RPMI8226 (cell line): ENCODE measurements at places on chromosomes 2 and 18.

DNA sequence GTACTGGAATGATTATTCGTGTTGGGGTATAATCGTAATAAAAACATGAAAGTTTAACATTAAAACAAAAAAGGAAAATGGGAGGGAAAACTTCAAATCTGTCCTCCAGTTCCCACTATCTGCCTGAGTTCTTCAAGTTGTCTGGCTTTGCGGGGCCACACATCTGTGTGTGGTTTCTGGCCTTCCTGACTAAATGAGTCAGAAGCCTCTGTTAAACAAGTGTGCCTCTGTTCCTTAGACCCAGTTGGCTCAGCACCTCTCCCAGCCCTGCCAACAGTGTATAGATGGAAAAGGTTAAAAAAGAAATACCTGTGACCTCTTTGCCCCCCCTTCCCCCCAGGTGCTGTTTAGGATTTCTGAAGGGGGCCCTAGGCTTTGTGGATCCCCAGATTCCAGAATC lies 30.2 kb downstream of the XDH start:
- DNase-seq = no peak

DNA sequence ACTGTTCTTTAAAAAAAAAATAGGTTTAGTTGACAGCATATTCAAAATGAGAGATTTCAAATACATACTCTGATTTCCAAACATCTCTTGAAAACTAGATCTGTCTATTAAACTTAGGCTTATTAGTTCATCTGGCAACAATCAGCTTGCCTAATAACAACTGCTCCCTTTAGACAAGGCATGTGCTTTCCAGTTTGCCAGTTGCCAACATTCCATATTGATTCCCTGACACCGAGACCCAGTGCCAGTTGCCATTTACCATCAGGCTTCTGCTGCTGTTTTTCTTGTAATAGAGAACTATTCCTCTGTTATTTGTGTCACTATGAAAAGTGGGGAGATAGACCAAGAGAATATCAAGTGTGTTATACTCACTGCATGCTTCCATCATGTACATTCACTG lies 256.0 kb downstream of the C1D start:
- no peak for DNase-seq

DNA sequence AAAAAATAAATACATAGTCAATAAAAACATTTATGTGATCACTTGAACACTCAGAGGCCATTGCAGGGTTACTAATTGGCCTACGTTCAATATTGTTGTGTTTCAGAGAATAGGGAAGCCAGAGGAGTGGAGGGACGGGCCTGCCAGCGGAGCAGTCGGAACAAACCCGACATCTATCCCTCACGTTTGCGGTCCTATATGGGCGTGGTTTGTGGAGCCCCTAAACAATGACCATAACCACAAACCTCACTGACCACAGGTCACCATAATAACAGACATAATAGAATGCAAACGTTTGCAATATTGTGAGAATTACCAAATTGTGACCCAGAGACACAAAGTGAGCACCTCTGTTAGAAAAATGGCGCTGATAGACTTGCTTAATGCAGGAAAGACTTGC lies 19.5 kb upstream of the ZNF516 start:
- no peak for DNase-seq

GRCh38 chr2:24209389-24210105 lies 34.7 kb downstream of the FAM228A start:
- no peak for DNase-seq

GRCh38 chr2:28321426-28321825 lies 71.2 kb upstream of the FOSL2 start:
- DNase-seq = no peak

DNA sequence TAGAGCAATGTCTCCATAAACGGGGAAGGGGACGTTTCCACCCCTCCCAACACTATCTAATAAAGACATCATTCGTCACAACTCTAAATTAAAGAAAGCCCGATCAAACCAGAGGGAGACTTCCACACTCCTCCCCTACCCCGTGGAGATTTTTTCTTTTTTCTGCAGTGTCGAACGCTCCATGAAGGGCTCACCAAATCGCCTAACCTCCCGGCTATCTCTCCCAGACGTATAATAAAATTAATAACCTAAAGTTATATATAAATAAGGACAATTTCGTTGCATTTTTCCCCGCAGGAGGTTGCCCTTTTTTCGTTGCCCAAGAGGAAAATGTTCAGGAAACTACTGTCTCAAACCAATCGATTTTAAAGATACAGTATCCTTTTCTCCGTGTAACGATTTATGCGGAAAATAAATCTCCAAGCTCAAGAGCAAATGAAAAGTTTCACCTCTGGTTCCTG lies 2.4 kb downstream of the EVX2 start:
- no peak for DNase-seq

DNA sequence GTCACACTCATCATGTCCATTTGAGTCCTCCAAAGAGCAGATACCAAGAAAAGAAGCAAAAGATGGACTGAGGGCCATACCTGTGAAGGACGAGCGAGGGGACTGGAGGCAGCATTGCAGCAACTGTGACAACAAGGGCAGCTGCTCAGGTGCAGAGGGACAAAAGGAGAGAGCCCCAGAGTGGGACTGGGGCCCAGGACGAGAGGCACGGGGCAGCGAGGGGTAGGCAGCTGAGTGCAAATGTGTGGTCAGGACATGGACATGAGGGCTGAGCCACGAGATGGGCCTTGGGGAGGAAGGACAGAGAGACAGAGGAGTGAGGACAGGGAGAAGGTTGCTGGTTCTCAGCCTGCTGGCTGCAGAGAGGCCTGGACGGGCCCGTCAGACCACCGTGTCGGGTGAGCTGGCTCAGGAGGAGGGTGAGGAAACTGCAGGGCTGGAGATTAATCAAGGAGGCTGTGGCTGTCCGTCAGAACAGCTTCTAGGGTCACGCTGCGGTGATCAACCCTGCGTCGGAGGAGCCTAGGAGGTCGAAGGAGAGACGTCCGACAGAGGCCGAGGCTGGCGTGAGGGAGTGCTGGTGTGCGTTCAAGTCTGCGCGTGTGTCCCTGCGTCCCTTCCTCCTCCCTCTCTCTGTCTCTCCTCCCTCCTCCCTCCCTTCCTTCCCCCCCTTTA lies 206.8 kb upstream of the HDAC4 start:
- no peak for DNase-seq

GRCh38 chr18:60982329-60982695 lies 350.9 kb upstream of the CDH20 start:
- DNase-seq = no peak

GRCh38 chr2:198186257-198186656 lies 381.9 kb downstream of the PLCL1 start:
- DNase-seq = no peak

DNA sequence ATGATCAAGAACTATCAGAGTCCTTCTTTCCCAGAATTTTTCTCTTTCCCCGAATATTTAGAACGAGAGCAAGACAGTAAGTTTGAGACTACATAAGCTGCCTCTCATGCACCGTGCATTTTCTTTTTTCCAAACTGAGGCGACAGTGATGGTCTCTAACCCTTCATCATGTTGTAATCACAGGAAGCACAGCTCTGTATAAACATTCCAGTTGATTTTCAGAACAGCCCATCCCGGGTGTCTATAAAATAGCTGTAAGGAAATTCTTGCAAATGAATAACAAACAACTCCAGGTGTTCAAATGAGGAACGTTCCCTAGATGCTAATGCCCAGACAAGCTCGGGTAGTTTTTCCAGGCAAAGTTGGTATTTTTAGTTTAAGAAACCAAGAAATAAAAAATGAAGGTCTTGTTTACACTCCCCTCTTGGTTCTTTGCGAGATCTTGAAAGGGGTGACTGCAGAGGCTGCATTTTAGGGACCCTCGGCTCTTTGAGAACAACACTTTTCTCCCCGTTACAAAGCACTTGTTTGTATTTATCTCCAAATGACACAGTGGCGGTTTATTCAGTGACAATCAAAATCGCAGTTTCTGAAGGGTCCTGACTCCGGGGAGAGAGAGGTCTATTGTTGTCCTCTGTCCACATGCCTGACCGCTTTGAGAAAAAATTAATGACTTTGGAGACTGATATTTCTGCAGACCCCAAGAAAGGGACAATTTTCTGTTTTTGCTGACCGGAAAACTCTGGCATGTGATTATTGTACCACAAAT lies 101.1 kb upstream of the NCK2 start:
- DNase-seq = no peak

- DNase-seq = no peak
Observed at GRCh38 chr2:17107871-17108270, 410.4 kb downstream of the RAD51AP2 start.

- DNase-seq = no peak
Observed at GRCh38 chr2:113000436-113000835, 4.8 kb upstream of the IL36A start.

DNA sequence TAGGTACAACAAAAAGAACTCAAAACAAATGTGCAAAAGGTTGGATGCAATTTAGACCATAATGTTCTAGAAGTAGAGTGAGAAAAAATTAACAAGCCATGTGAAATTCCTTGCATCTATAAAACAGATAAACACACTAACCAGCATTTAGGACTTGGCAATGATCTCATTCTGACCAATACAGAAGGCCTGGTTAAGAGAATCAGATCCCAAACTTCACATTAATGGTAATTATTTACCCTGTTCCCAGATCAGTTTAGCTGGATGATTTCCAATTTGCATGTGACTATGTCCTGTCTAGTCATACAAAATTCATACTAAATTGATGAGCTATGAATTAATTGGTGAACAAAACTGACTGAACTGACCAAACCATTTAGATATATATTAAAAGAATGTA lies 98.4 kb upstream of the FIGN start:
- no peak for DNase-seq

DNA sequence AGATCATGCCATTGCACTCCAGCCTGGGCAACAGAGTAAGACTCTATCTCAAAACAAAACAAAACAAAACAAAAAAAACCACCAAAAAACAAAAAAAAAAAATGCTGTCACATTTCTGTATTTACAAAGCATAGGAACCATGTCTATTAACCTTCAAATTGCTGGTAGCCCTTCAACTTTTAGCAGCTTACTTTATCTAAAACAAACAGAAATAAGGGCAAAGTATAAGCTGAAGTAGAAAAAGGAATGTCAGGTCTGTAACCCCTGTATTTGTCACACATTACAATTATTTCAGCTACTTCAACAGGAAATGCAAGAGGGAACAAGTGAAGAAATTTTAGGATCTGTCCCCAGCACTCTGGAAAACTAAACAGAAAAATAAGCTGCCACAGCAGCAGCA lies 25.4 kb downstream of the TYMS start:
- no peak for DNase-seq

GRCh38 chr2:114527330-114527983 lies 85.0 kb downstream of the DPP10 start:
- no peak for DNase-seq

GRCh38 chr18:74905247-74905646 lies 303.7 kb downstream of the PTGR3 start:
- no peak for DNase-seq

- DNase-seq = peak; percentile 15
Observed at GRCh38 chr18:76619261-76619620, 124.2 kb upstream of the ZNF516 start.

GRCh38 chr2:149313512-149313972 lies 16.8 kb upstream of the LYPD6 start:
- peak; percentile 29 for DNase-seq

DNA sequence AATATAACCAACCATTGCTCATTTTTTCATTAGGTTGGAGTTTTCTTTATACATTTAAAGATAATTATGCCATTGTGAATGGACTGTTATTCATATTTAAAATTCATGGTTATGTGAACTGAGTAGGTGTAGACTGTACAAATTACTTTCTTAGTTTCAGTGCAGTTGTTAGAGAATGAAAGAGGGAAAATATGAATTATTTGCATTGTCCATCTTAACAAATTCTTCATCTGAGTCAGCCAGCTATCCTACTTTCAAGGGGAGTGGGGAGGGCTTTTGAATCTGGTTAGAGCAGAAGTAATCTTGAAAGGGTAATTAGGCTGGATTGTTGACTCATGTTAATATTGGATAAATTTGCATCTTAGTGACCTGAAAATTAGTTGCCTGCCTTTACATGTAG lies 212.0 kb downstream of the MCFD2 start:
- DNase-seq = no peak

DNA sequence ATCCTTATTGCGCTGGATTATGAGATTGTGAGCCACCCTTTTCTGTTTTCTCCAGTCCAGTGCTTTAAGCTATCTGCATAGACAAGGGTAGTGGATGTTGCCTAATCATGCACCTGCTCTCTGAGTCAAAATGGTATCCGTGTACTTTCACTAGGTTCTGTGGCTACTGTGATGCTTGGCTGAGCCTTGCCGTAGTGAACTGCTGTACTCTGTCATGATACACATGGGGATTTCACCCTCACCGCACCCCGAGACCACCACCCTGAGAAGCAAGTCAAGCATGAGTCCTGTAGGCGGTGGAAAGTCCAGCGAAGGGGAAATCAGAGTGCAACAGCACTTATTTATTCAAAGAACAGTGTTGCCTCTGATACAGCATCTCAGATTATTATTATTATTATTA lies 55.0 kb downstream of the ARHGAP25 start:
- DNase-seq = no peak

DNA sequence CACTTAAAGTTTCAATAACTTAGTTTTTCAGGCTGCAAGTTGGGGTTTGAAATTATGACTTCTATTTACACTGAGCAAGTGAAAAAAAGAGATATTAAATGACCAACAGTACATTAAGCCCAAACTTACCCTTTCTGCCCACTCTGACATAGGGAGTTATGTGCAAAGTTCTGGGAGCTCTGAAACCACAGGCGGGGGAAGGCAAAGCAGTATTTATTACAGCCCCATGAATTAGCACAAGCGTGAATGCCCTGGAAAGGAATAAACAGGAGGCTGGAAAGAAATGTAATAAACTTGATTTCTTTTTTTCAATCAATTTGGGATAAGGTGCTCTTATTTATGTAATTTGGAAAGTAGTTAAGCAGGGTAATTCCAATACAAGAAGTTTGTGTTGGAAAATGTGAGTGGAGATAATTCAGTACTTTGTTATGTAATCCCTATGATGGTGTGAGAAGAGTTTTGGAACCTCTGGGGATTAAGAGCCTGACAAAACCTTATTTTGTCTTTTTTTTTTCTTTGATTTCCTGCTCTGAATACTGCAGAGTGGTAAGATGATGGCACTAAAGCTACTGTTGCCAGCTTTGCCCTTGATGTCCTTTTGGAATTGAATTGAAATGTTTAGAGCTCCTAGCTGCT lies 351.5 kb downstream of the ARHGAP15 start:
- no peak for DNase-seq

DNA sequence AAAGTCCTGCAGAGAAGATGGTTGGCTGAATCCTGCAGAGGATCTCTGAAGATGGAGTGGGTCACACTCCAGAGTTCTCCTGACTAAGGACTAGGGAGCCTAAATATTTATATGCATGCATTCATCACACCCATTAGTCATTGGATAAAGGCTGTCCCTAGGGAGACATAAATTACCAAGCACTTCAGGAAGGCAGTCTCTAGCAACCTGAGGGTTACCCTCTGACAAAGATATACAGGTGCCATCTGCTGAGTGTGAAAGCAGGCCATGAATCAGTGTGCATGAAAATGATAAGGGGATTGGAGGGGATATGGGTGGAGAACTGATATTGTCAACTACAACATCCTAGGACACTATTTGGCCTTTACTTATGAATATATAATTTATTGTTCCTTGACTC lies 294.8 kb upstream of the DDX18 start:
- no peak for DNase-seq
